ENCODE measurements at places on chromosomes 2 and 18. TPM values are rescaled to one million over a fixed set of nuclear protein-coding genes. Genes with fewer than 3 reads are reported as not detected.

Gene TMEM87B
- total RNA-seq, result 72.9 TPM

Gene CCDC141
- 0.13 TPM for total RNA-seq

Gene REG3G
- total RNA-seq, result not detected

Gene WNT10A
- 0.07 TPM for total RNA-seq

Gene MAPK4
- total RNA-seq, result not detected

Gene SIX3
- total RNA-seq, result not detected

Gene CCDC102B
- total RNA-seq, result 0.93 TPM

Gene IL1RN
- total RNA-seq, result not detected

Gene AGPS
- total RNA-seq, result 89.2 TPM

All from thoracic aorta endothelial cell (primary cell).